ENCODE measurements at places on chromosomes 6 and 20.

- DNase-seq: no peak
Observed at GRCh38 chr20:33948480-33948879, 45.2 kb upstream of the RALY start.

DNA sequence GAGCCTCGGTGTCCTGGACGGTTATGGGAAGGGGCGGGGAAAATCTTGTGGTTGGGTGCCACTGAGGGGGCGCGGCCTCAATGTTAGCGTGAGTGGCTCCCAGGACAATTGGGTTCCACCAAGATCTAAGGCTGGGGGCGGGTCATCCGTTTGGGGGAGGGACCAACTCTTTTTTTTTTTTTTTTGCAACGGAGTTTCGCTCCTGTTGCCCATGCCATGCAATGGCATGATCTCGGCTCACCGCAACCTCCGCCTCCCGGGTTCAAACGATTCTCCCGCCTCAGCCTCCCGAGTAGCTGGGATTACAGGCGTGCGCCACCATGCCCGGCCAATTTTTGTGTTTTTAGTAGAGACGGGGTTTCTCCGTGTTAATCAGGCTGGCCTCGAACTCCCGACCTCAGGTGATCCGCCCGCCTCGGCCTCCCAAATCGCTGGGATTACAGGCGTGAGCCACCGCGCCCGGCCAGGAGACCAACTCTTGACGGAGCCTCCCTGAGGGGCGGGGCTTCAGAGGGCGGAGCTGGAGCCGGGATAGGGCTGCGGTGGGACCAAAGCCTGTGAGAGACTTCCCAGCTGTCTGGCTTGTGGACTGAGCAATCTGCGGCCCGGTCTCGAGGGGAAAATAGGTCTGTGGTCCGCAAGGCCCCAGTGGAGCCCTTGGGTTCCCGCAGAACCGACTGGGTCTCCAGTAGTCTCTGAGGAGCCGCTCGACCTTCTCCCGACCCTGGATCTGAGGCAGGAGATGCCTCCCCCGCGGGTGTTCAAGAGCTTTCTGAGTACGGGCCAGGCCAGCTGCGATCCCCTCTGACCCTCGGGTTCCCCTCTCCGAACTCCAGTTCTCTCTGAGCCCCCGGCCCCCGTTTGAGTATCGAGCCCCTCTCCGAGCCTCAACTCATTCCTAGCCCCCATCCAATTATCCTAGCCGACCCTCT lies 1.1 kb downstream of the SPAG4 start:
- peak; percentile 91 for DNase-seq

- no peak for DNase-seq
Observed at GRCh38 chr20:24431279-24432045, 38.0 kb upstream of the SYNDIG1 start.

- DNase-seq: no peak
Observed at GRCh38 chr6:168649209-168649608, 208.2 kb downstream of the SMOC2 start.

GRCh38 chr6:25138233-25138933 lies 140.8 kb upstream of the CARMIL1 start:
- peak; percentile 75 for DNase-seq

DNA sequence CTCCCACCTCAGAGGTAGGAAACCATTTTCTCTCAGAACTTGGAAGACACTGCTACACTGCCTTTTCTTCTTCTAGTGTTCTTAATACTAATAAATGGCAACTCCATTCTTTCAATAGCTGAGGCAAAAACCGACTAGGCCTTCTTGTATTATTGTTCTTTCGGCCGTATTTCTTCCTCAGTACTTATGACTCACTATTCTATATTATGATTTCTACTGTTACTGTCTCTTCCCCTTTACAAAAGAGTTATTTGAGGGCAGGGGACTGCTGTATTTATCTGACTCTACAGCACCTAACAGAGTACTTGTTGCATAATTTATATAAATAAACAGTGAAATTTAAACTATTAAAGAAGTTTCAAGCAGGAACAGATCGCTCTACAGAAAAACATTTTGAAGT lies 3.1 kb downstream of the DNAAF9 start:
- DNase-seq: no peak

DNA sequence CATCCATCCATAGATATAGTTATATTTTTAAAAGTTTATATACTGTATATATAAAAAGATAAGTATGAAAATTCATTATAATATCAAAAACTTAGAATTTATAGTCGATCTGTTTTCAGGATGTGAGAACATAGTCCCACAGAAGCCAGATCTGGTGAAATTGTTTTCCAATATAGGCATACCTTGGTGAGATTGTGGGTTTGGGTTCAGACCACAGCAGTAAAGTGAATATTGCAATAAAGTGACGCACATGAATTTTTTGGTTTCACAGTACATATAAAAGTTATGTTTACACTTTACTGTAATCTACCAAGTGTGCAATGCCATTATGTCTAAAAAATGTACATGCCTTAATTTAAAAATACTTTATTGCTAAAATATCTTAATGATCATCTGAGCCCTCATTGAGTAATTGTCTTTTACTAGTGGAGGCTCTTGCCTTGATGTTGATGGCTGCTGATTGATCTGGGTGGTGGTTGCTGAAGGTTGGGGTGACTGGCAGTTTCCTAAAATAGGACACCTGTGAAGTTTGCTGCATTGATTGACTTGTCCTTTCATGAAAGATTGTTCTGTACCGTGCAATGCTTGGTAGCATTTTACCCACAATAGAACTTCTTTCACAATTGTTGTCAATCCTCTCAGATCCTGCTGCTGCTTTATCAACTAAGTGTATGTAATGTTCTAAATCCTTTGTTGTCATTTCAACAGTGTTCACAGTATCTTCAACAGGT lies 29.8 kb downstream of the AIG1 start:
- no peak for DNase-seq

GRCh38 chr6:149473080-149474052 lies 11.4 kb downstream of the ZC3H12D start:
- peak; percentile 91 for DNase-seq

DNA sequence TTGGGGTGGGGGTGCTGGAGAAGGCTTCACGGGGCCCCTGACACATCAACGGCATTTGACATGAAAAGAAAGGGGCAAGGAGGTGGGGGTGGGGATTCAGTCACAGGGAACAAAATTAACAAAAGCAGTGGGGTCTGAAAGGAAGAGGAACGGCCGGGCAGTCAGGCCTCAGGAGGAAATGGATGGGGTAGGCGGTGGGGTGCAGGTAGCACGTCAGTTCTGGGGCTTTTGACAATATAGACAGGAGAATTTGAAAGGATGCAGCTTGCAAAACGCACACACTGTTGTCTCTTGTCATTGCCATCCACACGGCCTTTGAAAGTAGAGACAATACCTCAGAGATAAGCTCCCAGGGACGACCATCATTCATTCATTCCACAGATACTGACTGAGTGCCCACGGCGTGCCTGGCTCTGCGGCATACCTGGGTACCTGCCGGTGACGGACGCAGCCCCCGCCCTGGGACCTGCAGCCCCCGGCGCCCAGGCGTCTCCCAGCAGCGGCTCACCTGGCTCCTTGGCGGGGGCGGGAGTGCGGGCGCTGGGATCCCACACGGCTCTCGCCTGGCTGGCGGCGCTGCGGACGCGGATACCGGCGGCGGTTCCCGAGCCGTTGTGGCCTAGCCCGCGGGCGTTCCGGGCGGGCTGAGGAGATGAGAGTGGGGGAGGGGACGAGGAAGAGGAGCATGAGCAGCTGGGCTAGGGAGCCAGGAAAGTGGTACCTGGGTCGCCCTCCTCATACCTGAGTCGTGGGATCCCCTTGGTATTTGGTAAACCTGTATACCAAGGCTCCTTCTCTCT lies at the start of gene SLC26A8:
Gene SLC26A8, minus strand, starts transcription at position 646 of the 800 bp plus-strand sequence. CDS start 4,934 bp downstream, outside the sequence.
- no peak for DNase-seq

DNA sequence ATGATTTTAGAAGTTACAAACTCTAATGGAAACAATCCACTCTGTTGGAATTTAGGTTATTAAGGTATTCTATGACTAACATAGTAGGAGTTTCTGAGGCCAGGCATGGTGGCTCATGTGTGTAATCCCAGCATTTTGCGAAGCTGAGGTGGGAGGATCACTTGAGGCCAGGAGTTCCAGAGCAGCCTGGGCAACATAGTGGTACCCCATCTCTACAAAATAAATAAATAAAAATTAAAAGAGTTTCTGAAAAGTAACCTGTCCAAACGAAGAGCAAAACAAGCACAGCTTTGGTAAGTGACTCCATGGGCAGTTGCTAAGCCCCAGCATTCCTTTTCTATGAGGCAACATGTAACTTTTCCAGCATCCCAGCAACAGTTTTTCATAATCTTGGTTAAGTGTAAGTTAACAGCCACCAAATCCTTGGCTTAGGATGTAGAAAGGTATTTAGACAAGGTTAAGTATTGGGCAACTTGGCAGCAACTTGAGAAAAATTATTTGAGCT lies 86.3 kb downstream of the SOX4 start:
- DNase-seq: peak; percentile 70

GRCh38 chr6:12537389-12537788 lies 179.2 kb upstream of the PHACTR1 start:
- peak; percentile 55 for DNase-seq

DNA sequence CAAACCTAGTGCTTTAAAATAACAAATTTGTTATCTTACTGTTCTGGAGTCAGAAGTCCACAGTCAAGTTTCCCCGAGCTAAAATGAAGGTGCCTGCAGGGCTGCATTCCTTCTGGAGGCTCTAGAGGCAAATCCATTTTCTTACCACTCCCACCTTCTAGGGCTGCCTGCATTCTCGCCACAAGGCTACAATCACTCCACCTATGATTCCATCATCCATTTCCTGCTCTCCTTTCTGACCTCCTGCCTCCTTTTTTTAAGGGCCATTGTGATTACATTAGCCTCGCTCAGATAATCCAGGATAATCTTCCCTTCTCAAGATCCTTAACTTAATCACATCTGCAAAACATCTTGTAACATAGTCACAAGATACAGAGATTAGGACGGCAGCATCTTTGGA lies 42.4 kb upstream of the SIRT5 start:
- peak; percentile 18 for DNase-seq

GRCh38 chr6:37242429-37243052 lies 15.0 kb upstream of the TBC1D22B start:
- DNase-seq: peak; percentile 94

GRCh38 chr20:4053071-4053919 lies 37.9 kb upstream of the RNF24 start:
- no peak for DNase-seq

DNA sequence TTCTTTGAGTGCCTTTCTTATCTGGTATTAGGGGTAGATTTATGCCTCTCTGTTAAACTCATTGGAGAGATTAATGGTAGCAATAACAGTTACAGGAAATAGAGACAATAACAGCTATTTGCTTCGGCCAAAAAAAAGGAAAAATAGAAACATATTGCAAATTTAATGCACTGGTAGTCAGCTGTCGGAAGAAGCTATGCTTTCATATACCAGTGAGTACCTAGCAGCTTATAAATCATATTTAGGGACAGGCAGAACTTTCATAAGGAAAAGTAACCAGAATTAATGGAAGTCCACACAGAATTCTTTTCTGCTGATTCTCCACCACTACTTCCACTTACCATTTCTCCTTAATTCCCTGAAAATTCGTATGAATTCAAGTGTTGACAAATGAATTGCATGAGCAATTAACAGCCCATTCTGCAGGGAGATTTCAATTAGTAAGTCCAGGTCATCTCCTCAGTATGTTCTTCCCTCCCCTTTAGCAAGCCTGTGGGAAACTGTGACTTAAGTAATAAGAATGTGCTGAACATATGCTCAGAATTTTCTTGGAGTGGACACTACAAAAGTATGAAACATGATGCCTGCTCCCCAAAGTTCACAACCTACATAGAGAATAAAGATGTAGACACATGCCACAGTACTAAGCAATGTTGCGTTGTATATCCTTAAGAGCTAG lies 196.7 kb upstream of the KCNQ5 start:
- DNase-seq: peak; percentile 41

GRCh38 chr20:23820493-23820892 lies 6.0 kb downstream of the CST2 start:
- DNase-seq: no peak

- no peak for DNase-seq
Observed at GRCh38 chr6:140893432-140893831, 1239.3 kb upstream of the GJE1 start.

DNA sequence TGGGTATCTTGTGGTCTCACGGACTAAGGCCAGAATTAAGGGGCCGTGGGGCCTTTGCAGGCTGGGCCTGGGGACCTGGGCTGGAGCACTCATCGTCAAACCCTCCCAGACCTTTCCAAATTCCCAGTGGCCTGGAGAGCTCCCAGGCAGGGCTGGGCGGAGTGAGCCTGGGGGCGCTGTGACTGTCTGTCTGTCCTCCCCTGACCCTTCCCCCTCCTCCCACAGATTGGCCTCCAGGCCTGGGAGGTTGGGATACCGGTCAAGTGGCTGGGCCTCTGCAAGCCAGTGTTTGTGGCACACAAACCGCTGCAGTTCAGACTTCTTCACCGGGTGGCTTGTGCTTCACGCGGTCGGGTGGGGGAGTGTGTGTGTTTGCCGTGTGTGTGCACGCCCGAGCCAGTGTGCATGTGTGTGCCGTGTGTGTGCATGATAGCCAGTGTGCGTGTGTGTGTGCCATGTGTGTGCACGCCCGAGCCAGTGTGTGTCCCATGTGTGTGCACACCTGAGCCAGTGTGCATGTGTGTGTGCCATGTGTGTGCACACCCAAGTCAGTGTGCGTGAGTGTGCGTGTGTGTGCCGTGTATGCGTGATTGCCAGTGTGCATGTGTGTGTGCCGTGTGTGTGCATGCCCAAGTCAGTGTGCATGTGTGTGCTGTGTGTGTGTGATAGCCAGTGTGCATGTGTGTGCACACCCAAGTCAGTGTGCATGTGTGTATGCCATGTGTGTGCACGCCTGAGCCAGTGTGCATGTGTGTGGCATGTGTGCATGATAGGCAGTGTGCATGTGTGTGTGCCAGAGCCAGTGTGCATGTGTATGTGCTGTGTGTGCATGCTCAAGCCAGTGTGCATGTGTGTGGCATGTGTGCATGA lies 6.3 kb downstream of the RBBP8NL start:
- DNase-seq: no peak

DNA sequence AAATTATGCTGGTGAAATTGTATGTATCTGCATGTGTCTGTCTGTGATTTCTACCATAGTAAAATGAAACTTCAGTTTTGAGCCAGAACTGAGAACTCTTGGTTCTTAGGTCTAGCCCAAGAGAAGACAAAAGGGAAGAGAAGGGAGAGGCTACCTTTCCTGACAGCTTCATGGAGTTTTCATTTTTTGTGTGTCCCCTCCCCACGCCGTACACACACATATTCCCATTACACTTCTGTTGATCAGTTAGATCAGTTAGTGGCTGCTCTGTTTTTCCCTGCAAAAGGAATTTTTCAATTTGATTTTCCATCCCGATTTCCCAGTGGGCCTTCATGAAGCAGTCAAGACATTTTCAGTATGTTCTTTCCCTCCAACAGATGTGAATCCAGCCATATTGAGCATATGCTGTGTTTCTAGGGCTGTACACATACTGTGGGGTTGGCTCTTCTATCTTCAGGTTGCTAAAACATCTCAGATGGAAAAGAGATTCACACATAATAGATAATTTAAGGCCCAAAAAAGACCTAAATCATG lies 52.5 kb downstream of the HIVEP1 start:
- no peak for DNase-seq
